PC-3 (cell line): ENCODE measurements at places on chromosomes 7 and 10. TPM values are rescaled to one million over a fixed set of nuclear protein-coding genes. Genes with fewer than 3 reads are reported as not detected.
A peak's percentile ranks its signal among the peaks of the same experiment; 100 is the strongest.

TAS2R41 gene
- total RNA-seq, result not detected in 2 replicates

- DNase-seq, result no peak
These were observed 62.0 kb downstream of the SKIDA1 start for GRCh38 chr10:21463436-21463835.

DNA sequence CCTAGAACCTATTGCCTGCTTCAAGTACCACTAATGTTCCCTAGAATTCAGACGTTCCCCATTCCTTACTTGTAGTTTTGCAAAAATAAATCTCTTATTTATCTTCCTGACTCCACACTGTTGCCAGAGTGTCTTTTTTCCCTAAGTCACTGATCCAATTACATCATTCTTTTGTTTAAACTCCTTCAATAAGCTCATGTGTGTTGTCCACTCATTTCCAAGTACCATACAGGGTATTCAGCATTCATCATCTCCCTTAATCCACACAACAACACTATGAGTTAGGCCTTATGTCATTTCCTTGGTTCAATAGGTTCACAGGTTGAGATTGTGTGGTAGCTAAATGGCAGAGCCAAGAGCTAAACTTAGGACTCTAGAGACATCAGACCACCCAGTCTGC lies 119.9 kb upstream of the RHOBTB1 start:
- peak; percentile 23 for DNase-seq

GRCh38 chr10:11729790-11730315 lies 12.3 kb upstream of the ECHDC3 start:
- no peak for DNase-seq

CNPY1 gene
- total RNA-seq, result not detected in 2 replicates

- DNase-seq, result no peak
These were observed 28.8 kb upstream of the GNAI1 start for GRCh38 chr7:80105701-80106408.

DNA sequence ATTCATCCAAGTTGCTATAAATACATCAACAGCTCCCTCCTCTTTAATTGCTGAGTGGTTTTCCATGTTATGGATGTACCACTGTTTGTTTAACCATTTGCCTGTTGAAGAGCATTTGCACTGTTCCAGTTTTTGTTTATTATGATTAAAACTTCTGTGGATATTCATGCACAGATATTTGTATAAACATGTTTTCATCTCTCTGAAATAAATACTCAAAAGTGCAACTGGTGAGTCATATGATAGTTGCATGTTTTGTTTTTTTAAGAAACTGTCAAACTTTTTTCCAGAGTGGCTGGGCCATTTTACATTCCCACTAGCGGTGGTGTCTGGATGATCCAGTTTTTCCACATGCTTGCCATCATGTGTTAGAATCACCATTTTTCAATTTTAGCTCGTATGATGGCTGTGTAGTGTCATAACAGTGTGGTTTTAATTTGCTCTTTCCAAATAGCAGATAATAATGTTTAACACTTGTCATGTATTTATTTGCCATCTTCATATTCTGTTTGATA lies 33.6 kb downstream of the MEOX2 start:
- no peak for DNase-seq

HYCC1 gene
- total RNA-seq, result 15.0 and 15.5 TPM in 2 replicates
